Right renal pelvis (tissue), 4 donors: ENCODE measurements at places on chromosomes 13 and 19. TPM values are rescaled to one million over a fixed set of nuclear protein-coding genes. Genes with fewer than 3 reads are reported as not detected.

- DNase-seq, result no peak
Measured at GRCh38 chr19:2529473-2529918, 53.6 kb downstream of the GADD45B start.

The NPAS1 gene
- 1.3 TPM for polyA plus RNA-seq

The OR10H4 gene
- not detected for polyA plus RNA-seq

The URAD gene
- not detected for polyA plus RNA-seq

- no peak for DNase-seq
Measured at GRCh38 chr19:42420055-42420544, 7.1 kb downstream of the LIPE start.
